GF-D8 (cell line): ENCODE measurements at places on chromosomes 2 and 18.

- no peak for DNase-seq
These were observed 66.3 kb downstream of the CDK15 start for GRCh38 chr2:201872591-201872990.

GRCh38 chr2:199902486-199903110 lies 8.5 kb upstream of the C2orf69 start:
- DNase-seq: no peak

DNA sequence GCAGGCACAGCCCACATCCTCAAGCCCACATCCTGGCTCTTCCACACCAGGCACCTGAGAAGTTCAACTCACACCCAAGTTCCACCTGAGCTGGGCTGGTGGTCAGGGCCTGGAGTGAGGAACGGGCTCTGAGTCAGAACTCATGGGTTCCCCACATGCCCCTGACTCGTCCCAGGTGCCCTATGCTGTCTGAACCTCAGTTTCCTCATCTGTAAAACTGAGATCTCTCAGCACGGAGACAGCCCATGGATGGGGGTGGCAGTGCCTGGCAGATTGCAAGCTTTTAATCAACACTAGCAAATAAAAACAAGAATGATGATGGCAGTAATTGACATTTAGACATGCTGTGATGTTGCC lies 307.8 kb downstream of the NDUFA10 start:
- DNase-seq: no peak

DNA sequence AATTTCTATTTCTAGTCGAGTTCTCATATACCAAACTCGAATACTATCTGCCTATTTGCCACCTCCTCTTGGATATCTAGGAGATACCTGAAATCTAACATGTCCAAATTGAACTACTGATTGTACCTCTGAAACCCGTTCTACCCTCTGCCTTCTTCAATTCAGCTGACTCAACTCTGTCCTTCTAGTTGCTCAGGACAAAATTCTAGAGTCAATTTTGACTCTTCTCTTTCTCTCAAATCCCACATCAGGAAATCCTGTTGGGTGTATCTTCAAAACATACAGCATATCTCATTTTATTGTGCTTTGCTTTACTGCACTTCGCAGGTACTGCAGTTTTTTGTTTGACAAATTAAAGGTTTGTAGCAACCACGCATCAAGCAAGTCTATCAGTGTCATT lies 137.8 kb downstream of the ZAP70 start:
- DNase-seq: no peak

GRCh38 chr2:205535001-205535400 lies 147.3 kb upstream of the NRP2 start:
- DNase-seq: no peak

GRCh38 chr2:133362061-133362476 lies 206.2 kb downstream of the NCKAP5 start:
- DNase-seq: no peak

DNA sequence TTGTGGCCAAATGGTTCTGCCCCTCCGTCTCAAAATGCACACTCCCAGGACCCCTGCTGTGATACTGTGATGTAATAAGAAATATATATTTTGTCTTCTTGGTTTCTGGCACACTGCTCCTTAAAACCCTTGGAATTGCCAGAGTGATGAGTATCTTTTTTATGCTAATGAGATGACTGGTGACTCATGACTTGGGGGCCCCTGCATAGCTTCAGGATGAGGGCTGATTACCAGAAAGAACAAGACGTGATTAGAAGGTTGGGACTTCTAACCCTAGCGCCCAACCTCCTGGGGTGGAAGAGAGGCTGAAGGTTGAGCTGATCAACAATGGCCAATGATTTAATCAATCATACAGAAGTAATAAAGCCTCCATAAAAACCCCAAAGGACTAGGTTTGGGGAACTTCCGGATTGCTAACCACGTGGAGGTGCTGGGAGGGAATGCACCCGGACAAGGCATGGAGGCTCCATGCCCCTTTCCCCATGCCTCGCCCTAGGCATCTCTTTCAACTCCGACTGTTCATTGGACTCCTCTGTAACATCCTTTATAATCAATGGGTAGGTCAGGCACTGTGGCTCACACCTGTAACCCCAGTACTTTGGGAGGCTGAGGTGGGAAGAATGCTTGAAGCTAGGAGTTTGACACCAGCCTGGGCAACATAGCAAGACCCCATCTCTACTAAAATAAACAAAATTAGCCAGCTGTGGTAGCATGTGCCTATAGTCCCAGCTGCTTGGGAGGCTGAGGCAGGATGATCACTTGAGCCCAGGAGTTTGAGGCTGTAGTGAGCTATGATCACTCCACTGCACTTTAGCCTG lies 89.1 kb downstream of the HS1BP3 start:
- no peak for DNase-seq

DNA sequence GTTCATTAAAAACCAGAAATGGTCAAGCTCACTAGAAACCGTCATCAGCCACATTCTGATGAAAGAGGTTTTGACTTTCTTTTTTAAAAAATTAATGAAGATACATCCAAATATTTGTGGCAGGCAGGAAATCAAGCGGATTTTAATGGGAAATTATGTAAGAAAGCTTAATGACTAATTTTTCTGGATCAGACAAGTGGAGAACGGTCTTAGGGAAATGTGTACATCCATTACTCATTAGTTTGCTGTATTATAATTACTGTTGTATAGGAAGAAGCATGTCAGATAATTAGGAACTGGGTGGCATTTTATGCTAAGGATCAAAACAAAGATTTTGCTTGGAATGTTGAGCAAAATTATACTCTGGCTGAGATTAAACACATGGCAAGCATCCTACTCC lies 39.4 kb downstream of the AGAP1 start:
- no peak for DNase-seq

DNA sequence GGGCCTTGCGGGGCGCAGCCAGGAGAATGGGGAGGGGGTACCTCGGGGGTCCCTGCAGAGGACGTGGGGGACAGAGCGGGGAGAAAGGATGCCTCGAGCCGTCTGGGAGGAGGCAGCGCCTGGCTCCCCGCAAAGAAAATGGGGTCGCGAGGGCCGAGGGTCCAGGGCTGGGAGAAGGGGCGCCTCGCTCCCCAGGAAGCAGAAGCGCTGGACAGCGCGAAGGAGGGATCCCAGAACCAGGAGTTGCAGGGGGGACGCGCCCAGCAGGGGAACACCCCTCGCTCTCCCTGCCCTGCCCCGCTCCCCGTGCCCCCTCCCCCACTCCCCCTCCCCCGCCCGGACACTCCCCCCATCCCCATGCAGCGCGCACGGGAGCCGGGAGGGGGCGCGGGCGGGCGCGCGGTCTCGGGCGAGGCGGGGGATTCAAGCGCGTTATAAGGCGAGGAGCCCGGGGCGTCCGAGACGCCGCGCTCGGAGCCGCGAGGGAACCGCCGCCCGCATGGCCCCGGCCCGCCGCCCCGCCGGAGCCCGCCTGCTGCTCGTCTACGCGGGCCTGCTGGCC lies at the start of gene ERFE:
TSS of gene ERFE (plus strand) at position 462 of the 562 bp plus-strand sequence. CDS start at position 500, 38 bp downstream.
- DNase-seq: no peak
